ENCODE measurements at places on chromosomes 2 and 18. TPM values are rescaled to one million over a fixed set of nuclear protein-coding genes. Genes with fewer than 3 reads are reported as not detected.

CHST9 gene
- total RNA-seq: 0.39 TPM

RAD51AP2 gene
- total RNA-seq: 0.20 TPM

AMMECR1L gene
- total RNA-seq: 12.1 TPM

SERPINB4 gene
- 29.1 TPM for total RNA-seq

DUSP11 gene
- total RNA-seq: 41.3 TPM

ABCG8 gene
- under 0.01 TPM for total RNA-seq

IL37 gene
- total RNA-seq: 2.0 TPM

CACNB4 gene
- total RNA-seq: 16.3 TPM

SCN7A gene
- total RNA-seq: 18.2 TPM

WDSUB1 gene
- 10.4 TPM for total RNA-seq

GPR45 gene
- total RNA-seq: not detected

FZD7 gene
- 50.2 TPM for total RNA-seq

UGT1A10 gene
- not detected for total RNA-seq

DUSP19 gene
- 4.4 TPM for total RNA-seq

Data from skin of body (tissue), 3 donors.